NCI-H510A (cell line): ENCODE measurements at places on chromosomes 6 and 20.
A peak's percentile ranks its signal among the peaks of the same experiment; 100 is the strongest.

DNA sequence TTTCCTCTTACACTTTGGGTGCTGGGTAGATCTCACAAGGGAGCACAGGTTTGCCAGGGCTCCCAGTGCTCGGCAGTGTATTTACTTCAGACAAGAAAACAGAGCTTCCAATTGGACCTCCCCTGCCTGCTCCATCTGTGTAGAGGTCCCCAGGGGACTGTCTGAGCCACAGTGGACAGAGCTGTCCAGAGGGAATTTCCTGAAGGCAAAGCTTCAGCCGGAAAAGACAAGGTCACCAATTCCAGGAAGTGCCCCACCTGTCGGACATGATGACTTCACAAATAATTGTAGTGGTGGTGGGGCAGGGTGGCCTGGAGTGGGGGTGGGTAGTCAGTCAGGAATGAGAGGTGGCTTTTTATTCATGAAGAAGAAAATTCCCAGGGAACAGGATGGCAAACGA, 18.6 kb downstream of the ADGRF5 start:
- DNase-seq, result no peak

DNA sequence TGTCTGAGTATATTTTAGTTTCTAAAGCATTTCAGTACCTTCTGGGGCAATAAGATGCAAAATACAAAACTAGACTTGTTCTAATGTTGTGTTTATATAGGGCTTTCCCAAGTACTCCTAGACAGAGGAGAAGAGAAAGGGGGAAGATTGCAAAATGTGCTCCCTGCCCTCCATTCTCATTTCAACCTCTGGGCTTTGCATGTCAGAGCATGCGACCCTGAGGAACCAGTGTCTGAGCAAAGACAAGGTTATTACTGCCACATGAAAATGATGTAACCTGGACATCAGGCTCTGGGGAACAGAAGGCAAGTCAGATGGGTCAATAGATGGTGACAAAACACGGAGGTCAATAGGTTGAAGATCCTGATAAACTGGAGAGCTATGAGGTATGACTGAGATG, 253.5 kb upstream of the TCF21 start:
- no peak for DNase-seq

- no peak for DNase-seq
Observed at GRCh38 chr6:143677891-143678791, at the start of gene PHACTR2. PHACTR2 (plus strand) TSS chr6:143677965; CDS start chr6:143678164, 199 bp downstream.

DNA sequence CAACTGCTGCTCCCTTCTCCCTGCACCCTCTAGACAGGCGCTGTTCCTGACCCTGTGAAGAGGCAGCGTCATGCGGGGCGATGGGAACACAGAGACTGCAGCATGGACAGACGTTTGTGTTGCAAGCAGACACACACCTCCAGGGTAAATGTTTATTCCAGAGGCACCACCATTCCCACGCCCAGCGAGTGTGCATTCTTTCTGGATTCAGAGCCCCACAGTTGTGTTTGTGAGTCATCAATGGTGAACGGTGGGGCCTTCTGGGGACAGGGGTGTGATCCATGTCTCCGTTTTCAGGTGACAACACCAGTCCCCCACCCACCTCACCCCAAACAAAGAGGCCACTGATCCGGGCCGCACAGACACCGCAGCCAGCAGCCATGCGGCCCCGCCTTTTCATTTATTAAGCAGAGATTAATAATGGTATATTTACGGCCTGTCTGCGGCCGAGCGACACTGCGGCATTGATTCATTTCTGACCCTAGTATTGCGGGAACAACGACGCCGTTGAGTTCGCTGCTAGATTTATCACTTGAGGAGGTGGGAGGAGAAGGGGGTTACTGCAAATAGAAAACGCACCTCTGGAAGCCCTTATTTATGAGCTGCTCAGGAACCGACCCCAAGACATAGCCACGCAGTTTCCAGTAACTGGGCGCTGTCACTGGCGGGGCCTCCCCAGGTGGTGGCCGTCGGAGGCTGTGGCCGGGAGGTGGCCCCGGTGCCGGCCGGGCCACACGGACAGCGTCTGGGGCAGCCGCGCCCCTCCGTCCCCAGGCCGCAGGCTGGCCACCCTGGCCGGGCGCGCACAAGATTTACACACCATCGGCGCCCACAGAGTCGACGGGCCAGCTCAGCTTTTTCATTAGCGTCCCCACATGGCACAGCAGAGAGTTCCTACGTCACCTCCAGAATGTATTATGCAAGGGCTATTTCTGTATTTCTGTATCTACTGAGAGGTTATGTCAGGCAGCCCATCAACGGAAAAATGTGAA, 367.6 kb downstream of the THBS2 start:
- no peak for DNase-seq

- DNase-seq, result no peak
Observed at GRCh38 chr6:108665495-108666196, 104.9 kb downstream of the FOXO3 start.

- DNase-seq, result no peak
Observed at GRCh38 chr6:138105446-138105845, 1.8 kb downstream of the PERP start.

- DNase-seq, result no peak
Observed at GRCh38 chr6:98044151-98044561, 761.1 kb upstream of the MMS22L start.

GRCh38 chr6:109411034-109411433, 28.8 kb upstream of the CD164 start:
- DNase-seq, result no peak

- no peak for DNase-seq
Observed at GRCh38 chr6:143721642-143722041, 43.9 kb downstream of the PHACTR2 start.

GRCh38 chr6:84867521-84867920, 103.1 kb upstream of the TBX18 start:
- DNase-seq, result no peak

DNA sequence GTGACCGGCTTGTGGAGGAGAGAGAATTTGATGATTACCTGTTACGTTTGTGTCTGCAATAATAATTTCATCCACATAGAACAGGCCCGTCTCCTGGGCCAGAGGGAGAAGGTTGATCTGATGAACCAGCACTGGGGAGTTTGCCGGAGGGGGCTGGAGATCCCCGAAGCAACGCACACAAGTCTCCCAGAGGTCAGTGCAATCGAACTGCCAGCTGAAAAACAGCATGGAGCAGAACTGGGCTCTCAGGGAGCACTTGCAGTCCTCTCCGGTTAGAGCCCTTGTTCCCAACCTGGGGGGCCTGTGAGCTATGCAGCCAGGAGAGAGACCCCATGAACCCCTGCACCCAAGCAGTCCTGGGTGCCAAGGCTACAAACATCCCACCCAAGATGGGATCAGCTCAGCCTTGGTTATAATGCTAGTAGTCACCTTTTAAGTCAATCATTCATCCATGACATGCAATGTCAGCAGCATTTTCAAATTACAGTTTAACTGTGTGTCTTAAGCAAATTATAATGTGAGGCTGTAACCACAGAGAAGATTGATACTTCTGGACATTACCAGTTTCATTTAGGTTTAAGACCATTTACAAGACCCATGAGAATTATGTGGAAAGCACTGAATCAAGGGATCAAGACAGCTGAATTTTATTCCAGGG, 34.2 kb downstream of the PKHD1 start:
- no peak for DNase-seq

DNA sequence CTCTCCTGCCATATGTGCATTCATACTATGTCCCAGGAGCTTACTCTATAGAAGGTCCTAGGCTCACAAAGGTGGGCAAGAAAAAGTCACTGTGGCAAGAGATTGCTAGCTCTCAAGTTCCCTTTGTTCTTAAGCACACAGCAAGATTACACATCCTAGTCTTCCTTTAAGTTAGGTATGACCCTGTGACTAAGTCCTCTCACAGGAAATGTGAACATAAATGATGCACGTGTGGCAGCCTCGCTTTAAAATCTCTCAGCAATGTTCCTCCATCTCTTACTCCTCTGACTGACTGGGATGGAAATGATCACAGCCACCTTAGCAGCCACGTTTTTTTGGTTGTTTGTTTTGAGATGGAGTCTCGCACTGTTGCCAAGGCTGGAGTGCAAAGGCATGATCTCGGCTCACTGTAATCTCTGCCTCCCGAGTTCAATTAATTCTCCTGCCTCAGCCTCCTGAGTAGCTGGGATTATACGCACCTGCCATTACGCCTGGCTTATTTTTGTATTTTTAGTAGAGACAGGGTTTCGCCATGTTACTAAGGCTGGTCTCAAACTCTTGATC, 35.7 kb upstream of the HAO1 start:
- DNase-seq, result no peak

DNA sequence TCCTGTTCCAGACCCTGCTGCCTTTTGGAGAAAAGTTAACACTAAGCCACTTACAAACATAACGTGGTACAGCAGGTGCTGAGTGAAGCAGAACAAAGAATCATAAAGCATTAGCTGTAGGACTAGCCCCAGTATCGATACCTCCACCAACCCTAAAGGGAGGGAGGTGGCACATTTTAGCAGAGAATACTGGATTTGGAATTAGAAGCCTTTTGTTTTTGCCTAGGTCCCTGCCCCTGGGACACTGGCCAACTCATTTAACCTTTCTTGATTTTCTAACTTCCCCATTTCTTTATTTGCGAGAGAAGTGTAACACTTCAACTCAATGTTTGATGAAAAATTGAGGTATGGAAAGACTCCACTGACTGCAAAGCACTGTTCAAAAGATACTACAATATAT, 93.5 kb downstream of the B3GAT2 start:
- DNase-seq, result no peak

GRCh38 chr6:163427498-163428254, 13.2 kb downstream of the QKI start:
- DNase-seq, result no peak

GRCh38 chr6:104229057-104229456, 630.7 kb downstream of the HACE1 start:
- peak; percentile 42 for DNase-seq

DNA sequence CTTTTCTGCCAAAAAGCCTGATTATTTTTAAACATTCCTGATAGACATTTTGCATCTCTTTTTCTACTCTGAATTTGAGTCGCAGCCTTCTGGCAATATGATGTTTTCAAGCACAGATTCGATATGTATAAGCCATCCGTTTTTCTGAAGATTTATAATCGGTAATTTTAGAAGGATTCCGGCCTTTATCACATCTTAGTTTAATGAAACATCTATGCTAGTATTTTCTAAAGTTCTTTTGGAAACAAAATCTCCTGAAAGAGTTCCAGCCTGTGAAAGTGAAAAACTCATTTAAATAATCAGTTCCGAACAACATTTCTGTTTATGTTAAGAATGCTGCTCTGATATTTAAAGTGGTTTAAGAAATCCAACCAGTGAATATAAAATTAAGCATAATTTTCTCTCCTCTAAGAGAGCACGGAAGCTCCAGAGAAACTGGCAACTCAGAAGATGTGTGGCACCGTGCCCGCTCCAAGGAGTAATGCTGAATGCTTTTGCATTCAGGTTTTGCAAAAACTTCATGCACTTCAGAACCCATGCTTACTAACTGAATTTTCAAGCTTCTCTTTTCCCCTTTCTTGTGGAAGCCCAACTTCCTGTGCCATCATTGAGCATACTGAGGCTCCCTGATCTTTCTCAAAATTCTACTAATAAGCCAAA, 20.7 kb downstream of the NDUFAF4 start:
- DNase-seq, result no peak

DNA sequence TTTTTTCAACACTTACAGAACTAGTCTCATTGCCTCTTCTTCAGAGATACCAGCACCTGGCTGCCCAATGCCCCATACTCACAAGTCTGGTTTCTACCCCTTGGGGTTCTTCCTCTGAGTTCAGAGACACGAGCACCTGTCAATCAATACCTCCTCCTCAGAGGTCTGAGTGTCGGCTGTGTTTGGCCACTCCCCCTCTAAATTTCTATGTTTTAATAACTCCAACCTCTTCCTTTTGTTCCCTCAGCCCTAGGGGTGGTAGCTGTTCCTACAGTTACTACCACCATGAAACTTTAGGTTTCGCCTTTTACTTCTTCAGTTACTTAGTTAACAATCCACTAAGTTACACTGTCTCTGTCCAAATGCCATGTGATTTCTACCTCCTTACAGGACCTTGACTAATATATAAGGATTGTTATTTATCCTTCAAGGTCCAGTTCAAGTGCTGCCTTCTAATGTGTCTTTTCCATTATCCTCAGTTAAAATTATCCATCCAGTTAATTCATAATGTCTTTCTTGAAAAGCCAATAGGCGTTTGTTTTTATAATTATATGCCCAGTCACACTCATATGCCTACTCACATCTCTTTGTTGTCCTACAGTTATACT, 14.6 kb upstream of the PHF20 start:
- no peak for DNase-seq

DNA sequence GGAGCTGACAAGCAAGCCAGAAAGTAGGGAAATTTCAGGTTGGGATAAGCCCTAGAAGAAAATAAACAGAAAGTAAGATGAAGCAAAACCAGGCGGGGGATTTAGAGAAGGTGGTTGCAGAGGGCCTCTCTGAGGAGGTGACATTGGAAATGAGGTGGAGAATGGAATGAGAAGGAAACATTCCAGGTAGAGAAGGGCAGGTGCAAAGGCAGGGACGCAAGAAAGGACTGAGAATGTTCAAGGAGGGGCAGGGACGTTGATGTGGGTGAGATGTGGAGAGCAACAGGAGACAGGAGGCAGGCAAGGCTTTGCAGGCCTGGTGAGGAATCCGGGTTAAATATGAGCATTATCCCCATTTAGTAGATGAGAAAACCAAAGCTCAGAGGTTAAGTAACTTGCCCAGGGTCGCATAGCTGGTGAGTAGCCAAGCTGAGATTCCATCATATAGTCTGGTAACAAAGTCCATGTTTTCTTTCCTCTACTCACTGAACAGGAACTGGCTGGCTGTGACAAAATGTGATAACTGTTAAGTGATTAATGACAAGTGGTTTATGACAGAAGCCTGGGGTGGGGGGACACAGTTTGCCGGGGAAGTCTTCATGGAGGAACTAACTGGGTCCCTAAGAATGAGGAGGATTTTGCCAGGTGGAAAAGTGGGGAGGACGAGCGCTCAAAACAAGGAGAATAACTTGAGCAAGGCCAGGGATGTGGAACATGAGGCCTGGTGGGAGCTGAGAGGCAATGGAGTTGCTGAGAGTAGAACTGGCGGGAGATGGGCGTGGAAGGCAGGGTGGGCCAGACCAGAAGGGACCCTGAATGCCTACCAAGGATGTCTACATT, 32.6 kb downstream of the MRPL14 start:
- no peak for DNase-seq

DNA sequence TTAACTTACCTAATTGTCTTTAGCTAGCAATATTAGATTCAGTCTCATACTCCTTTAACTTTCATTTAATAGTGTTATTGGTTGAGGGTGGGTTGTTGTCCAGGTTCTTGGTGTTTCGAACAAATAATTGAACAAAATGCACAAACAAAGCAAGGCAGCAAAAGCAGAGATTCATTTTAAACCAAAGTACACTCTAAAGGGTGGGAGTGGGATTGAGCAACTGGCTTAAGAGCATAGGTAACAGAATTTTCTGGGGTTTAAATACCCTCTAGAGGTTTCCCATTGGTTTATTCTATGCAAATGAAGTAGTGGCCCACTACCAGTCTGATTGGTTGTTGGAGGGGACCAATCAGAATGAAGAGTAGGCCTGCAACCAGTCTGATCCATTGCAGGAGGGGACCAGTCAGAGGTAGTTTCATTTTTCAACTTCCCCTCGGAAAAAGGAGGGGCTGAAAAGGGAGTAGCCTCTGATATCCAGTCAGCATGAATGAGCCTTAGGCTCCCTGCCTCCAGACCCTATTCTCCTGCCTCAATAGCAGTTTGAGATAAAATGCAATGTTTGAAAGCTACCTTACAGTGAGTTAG, 26.3 kb upstream of the RAB23 start:
- no peak for DNase-seq

GRCh38 chr6:163863565-163863964, 449.0 kb downstream of the QKI start:
- no peak for DNase-seq

- no peak for DNase-seq
Observed at GRCh38 chr6:75880305-75880704, 131.3 kb downstream of the MYO6 start.
